NCI-H446 (cell line): ENCODE measurements at places on chromosomes 1 and 21.

- no peak for DNase-seq
Observed at GRCh38 chr1:43536196-43536863, 5.6 kb downstream of the PTPRF start.

DNA sequence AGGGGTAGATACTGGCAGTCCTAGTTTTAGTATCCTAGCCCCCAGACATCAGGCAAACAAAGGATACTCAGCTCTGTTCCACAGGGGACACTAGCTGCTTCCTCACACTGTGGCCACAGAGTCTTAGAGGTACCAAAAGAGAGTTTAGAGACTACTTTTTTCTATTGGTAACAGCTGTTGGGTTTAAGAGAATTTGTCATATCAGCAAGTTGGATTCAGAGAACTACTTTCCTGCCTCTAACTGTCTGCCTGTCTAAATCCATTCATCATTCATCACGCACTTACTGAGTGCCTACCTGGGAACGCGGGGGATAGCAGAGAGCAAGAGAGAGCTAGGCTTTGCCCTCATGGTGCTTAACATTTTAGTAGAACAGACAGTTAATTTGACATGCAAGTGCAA lies 27.1 kb upstream of the KCNQ4 start:
- DNase-seq, result no peak

DNA sequence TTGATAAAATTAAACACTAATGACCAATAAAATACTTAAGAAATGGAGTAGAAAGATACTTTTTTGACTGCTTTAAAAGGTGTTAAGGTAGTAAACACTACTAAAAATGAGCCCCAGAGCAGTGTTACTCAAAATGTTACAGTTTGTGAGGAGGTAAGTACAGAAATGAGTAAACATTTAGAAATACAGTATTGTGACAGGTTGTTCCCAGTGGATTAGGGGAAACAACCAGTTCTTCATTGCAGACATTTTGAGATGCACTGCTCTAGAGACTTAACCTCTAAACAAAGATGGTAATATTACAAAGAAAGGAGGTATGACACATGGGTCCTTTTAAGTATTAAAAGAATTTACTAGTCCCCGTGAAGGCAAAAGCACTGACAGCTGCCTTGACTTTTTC lies 12.7 kb downstream of the DHX9 start:
- DNase-seq, result no peak

GRCh38 chr1:96980448-96980847 lies 258.9 kb downstream of the PTBP2 start:
- no peak for DNase-seq

DNA sequence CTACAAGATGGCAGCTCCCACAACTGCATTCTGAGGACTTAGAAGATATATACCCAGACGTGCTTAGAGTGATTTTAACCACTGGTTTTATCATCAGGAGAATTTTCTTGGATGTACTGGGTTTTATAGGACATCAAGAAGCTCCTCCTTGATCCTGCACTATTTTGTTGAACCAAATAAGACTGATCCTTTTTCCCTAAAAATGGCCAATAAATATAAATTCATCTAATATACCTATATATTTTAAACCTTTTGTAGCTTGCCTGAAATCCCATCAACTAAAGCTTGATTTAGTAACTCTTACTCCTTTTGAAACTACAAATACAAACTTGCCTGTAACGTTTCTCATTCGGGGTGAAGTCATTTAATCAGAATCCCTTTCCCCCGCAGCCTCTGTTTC lies 849.4 kb upstream of the ADAMTS5 start:
- no peak for DNase-seq

DNA sequence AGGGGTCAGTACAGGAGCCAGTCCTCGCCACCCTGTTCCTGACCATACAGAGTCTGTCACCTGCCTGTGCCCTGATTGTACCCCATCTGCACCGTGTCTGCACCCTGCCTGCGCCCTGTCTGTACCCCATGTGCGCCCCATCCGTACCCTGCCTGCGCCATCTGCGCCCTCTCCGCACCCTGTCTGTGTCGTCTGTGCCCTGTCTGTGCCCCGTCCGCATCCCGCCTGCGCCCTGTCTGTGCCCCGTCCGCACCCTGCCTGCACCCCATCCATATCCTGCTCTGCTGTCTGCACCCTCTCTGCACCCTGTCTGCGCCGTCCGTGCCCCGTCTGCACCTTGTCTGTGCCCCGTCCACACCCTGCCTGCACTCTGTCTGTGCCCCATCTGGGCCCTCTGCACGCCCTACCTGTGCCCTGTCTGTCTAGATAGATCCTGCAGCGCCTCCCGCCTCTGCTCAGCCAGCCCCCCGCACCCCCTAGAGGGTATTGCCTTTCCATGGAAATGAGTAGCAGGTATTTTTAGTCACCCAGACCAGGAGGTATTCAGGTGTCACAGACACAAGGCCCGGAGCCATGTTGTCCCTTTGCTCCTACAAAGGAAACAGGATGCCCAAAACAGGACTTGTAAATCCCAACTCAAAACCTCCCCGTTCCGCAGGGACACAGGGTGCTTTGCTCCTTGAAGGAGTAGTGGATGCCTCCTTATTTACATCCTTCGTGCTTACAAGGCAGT lies 7.7 kb upstream of the NPHP4 start:
- no peak for DNase-seq
